ENCODE measurements at places on chromosomes 11 and 22. TPM values are rescaled to one million over a fixed set of nuclear protein-coding genes. Genes with fewer than 3 reads are reported as not detected.

DNA sequence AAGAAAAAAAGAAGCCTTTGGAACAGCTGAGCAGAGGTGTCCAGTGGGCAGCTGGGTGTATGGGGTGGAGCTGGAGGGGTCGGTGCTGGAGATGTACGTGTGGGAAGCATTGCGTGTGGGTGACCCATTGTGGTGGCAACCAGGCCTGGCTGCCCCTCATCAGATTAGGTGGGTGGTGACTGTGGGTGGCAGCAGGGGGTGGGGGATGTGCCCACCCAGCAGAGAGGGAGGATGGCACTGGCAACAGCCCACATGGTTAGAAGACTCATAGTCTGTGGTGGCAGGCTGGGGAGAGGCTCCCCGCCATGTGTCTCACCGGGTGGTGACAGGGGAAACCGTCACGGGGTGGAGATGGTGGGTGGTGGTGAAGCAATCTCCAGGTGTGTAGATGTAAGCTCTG is 27.6 kb downstream of the TP53I11 start:
- no peak for DNase-seq

- no peak for DNase-seq
Observed at GRCh38 chr22:46079861-46080821, 70.2 kb upstream of the PPARA start.

- no peak for DNase-seq
Observed at GRCh38 chr22:41334215-41334614, 32.9 kb downstream of the ZC3H7B start.

GRCh38 chr11:16891964-16892363 is 122.2 kb downstream of the PLEKHA7 start:
- no peak for DNase-seq

GRCh38 chr11:6390718-6391469 is 620 bp downstream of the SMPD1 start:
- no peak for DNase-seq

DNA sequence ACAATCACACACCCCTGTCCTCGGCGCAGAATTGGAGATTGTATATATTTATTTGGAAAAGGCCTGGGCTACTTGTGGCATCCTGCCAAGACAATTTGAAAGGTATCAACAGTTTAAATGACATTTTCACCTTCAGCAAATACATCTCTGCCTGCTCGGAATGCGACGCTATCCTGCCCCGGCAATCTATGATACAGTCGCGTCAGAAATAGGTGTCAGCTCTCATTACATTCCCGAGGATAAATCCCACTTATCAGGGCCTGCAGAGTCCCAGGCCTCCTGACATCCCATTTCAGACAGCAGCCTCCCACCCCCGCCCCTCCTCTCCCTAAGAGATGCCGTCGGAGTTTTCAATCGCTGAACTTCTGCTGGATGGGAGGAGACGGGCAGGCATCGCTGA is 114.7 kb downstream of the BRD1 start:
- DNase-seq, result no peak

- no peak for DNase-seq
Observed at GRCh38 chr11:31643857-31644256, 134.3 kb downstream of the ELP4 start.

GRCh38 chr22:21759646-21760376 is 24.2 kb upstream of the YPEL1 start:
- DNase-seq, result no peak

DNA sequence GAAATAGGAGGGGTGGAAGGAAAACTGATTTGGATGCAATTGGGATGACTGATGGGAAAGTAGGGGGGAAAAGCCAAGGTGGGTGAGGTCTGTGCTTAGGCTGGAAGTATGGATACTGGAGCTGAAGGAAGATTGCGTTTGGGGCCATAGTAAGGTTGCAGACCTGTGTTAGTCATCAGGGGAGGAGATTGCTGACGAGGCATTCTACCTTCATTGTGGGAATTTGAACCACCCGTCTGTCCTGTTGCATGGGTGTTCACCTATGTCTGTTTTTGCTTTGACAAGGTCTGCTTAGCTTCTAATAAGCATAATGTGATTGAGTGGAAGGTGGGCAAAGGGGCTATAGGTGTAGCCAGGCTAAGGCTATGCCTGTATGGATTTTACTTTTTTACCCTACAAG is 323.8 kb downstream of the BLID start:
- no peak for DNase-seq

GRCh38 chr11:68460741-68461574 is at the start of gene PPP6R3:
PPP6R3 (plus strand) TSS chr11:68460752; CDS start chr11:68537665, 76,913 bp downstream.
- no peak for DNase-seq

- DNase-seq, result no peak
Observed at GRCh38 chr11:109847621-109848020, 245.6 kb upstream of the ZC3H12C start.

GRCh38 chr11:58152781-58153180 is 27.5 kb upstream of the OR9I1 start:
- DNase-seq, result no peak

DNA sequence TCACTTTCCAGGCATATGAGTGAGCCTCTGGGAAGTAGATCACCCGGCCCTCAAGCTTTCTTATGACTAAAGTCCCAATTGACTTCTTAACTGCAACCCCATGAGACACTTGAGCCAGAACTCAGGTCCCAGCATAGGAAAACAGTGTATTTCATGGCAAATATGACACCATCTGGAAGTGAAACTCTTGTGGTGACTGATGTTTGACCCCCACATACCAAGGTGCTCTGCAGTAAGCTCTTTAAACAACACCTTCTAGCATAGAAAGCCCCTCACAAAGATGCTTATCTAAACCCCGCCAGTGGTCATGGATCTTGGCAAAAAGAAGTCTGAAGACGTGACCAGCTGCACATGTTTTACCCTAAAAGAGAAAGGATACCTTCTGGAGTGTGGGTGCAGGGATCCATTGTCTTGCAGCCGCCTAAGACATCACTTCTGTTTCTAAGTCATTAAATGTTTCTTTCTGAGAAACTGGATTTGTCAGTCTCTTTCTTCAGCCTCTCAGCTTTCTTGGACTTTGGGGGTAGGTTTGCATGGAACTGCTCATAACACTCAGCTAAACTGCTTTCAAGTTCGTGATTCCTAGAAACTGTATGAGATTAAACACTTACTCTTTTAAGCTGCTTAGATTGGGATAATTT is 7.4 kb upstream of the PELI3 start:
- no peak for DNase-seq

- no peak for DNase-seq
Observed at GRCh38 chr22:42883970-42884369, 26.9 kb upstream of the ARFGAP3 start.

DNA sequence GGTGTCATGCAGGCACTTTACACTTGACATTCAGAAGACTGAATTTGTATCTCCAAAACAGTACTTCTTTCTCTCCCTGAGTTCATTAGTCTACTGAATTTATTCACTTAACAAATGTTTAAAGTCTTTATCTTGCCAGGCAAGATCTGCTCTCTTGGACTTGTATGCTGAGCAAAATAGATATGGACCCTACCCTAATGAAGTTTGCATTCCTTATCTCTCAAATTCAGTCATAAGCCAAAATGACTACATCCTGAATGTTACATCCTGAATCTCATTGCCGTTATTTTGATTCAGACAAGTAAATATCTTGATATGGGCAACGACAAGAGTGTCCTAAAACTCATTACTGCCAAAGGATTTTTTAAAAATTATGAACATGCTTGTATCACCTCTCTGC is 29.7 kb downstream of the FAR1 start:
- no peak for DNase-seq

DNA sequence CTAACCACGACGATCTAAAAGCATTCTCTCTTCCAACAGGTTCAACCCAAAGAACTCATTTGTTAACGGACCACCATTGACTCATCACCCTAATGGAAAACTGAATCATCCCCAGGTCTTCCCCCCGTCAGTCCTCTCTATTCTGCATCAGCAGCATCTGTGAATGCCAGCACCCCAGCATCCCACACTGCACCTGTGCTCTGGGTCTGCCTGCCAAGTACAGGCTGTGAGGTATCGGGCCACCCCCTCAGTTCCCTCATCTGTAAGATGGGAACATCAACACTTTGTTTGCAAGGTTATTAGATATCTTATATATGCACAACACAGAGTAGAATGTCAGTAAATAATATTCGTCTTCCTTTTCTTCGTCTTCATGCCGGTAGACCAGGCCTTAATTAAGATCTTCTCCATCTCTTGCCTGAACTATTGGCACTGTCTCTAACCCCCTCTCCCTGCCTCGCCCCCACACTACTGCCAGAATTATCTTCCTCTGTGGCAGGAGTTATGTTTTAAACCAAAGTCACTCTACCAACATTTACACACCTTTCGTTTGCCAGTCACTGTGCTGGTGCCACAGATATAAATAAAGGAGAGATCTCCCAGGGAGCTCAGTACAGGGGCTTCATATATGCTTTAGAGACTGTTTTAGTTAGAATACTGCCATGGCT is 7.8 kb upstream of the TMPRSS4 start:
- DNase-seq, result no peak

DNA sequence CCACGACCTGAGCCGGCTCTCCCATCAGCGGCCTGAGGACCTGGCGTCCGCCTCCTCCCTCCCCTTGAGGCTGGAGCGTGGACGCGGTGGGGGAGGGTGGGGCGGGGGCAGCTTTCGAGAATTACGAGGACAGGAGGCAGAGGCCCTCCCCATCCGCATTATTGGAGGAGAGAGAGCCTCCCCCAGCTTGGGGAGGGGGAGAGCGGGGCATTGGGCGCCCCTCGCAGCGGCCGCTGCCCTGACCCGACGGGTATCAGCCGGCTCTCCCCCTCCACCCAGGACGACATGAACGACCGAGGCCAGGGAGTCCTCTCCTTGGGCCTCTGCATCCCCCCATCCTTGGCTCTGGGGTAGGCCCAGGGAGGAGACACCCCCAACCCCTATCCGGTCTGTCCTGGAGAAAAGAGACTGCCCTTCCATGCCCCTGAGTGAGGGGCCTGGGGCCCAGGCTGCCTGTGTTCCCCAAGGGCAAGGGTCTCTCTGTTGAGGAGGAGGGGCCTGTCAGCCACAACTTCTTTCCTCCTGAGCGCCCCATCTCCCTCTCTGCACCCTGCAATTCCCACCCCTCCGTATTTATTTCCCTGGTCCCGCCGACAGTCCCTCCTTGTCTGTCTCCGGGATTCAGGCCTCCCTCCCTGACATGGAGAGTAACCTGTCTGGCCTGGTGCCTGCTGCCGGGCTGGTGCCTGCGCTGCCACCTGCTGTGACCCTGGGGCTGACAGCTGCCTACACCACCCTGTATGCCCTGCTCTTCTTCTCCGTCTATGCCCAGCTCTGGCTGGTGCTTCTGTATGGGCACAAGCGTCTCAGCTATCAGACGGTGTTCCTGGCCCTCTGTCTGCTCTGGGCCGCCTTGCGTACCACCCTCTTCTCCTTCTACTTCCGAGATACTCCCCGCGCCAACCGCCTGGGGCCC is 495 bp downstream of the GPR137 start:
- no peak for DNase-seq

- DNase-seq, result no peak
Observed at GRCh38 chr11:64836448-64837072, 7.9 kb downstream of the CDC42BPG start.

- no peak for DNase-seq
Observed at GRCh38 chr11:122112470-122113365, 3.3 kb downstream of the BLID start.

DNA sequence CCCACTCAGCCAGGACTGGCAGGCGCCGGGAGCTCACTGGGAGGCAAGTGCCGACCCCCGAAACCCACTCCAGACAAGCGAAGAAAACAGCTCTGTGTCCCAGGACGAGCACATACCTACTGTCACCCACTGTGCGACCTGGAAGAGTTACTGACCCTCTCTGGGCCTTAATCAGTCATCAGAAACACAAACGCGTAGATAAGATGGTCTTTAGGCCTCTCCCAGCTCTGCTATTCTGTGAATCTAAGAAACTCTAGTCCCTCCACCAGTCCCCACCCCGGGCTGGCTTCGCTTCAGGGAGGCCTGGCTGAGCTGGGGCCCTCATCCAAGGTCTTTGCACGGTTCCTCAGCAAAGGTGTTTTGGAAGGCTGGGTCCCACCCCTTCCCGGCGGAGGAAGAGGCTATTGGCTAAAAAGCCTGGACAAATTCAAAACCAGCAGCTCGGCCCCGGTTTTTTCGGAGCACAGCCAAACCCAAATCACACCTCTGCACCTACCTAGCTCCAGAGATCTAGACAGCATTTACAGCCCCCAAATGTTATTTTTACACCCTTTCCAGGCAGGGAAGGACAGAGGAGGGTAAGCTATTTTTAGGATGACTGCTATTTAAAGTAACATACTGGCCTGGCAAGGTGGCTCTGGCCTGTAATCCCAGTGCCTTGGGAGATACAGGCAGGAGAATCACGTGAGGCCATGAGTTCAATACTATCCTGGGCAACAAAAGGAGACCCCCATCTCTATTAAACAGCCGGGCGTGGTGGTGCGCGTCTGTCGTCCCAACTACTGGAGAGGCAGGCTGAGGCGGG is 13.2 kb upstream of the HDHD5 start:
- no peak for DNase-seq

DNA sequence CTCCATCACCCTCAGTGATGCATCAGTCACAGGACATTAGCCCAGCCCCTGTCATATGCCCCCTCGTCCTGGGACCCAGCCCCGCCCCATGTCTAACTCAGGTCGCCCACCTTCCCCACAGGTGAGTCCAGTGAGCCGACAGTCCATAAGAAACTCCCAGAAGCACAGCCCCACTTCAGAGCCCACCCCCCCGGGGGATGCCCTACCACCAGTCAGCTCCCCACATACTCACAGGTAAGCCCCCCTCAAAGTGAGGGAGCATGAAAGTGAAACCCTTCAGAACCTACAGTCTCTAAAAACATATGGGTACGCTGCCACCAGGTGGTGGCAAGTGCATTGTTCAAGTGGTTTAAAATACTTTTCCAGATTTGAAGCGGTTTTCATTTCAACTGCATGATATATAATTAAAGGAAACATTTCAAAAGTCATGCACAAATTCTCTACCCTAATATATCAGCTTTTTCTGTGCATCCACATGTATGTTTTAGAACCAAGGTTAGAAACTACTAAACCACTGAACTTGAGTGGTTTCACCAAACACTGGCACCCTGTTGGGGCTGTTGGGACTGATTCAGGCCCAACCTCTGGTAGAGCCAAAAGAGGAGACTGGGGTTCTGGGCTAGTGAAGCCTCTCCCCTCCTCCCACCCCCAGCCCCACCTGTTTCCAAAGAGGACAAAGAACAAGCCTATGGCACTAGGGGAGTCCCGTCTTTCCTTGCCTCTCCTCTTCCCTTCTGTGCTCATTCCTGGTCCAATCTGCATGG is 17.3 kb downstream of the EPS8L2 start:
- no peak for DNase-seq

GRCh38 chr11:128346804-128347203 is 240.6 kb downstream of the ETS1 start:
- DNase-seq, result no peak

- DNase-seq, result no peak
Observed at GRCh38 chr11:45023065-45023365, 72.3 kb upstream of the TP53I11 start.

The GGTLC2 gene
- not detected for total RNA-seq

The OR10D3 gene
- not detected for total RNA-seq

The FOLR3 gene
- total RNA-seq, result not detected

The MMP27 gene
- not detected for total RNA-seq

The LRP4 gene
- 0.16 TPM for total RNA-seq

The CDC42EP1 gene
- total RNA-seq, result not detected

The C22orf31 gene
- total RNA-seq, result not detected

The OR56A3 gene
- total RNA-seq, result not detected

The MS4A2 gene
- total RNA-seq, result not detected

The C11orf65 gene
- total RNA-seq, result 0.69 TPM

The DRICH1 gene
- 0.64 TPM for total RNA-seq

The B4GALNT4 gene
- not detected for total RNA-seq

The FXYD6 gene
- total RNA-seq, result not detected

The DEAF1 gene
- 36.1 TPM for total RNA-seq

The MEI1 gene
- 28.9 TPM for total RNA-seq

The CNIH2 gene
- total RNA-seq, result 1.0 TPM

The TLCD5 gene
- 0.22 TPM for total RNA-seq

The BMAL1 gene
- 21.9 TPM for total RNA-seq

The OR5A1 gene
- total RNA-seq, result not detected

The MUC6 gene
- not detected for total RNA-seq

The SRPRA gene
- total RNA-seq, result 121 TPM
